ENCODE measurements at places on chromosomes 6 and 20. TPM values are rescaled to one million over a fixed set of nuclear protein-coding genes. Genes with fewer than 3 reads are reported as not detected.

DNA sequence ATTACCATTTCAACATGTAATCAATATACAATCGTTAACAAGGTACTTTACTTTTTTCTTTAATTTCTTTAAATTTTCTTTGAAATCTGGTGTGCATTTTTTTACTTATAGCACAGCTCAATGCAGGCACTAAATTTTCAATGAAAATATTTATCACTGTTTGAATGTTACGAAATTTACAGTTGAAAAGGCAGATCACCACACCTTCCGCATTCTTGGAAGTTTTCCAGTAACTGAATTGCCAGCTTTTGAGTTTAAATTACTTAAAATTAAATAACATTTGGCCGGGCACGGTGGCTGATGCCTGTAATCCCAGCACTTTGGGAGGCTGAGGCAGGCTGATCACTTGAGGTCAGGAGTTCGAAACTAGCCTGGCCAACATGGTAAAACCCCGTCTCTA, 309.9 kb downstream of the BMP7 start:
- DNase-seq, result no peak

DNA sequence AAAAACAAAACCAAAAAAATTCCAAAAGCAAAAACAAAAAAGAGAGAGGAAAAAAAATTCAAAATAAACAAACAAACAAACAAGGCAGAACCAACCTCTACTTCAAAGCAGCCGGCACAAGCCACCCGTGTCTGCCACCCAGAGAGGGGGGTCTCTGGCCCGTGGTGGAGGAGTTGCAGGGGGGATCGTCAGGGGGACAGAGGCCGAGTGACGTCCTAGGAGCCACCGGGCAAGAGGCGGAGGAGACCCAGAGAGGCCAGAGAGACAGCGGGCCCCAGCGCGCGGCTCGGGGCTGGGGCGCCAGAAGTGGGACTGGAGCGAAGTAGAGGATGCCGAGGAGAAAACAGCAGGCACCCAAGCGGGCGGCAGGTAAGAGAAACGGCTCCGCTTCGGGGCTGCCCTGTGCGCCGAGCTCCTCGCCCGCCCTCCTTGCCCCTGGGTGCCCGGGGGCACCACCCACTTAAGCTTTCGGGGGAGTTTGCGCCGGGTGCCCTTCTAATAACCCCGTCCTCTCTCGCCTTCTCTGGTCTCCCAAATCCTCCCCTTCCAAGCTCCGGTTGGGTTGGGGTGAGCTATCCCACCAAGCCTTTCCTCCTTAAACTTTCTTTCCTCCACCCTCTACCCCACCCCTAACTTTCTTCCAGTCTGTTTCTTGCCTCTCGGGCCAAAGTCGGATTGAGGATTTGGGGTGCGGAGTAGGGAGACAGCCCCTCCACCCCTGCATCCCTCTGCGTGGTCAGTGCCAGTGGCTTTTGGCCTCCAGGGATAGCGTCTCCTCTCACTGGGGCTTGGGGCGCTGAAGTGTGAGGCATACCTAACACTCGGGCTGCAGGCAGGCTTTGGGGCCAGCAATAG, 1.0 kb downstream of the TSHZ2 start:
- peak; percentile 6 for DNase-seq

DNA sequence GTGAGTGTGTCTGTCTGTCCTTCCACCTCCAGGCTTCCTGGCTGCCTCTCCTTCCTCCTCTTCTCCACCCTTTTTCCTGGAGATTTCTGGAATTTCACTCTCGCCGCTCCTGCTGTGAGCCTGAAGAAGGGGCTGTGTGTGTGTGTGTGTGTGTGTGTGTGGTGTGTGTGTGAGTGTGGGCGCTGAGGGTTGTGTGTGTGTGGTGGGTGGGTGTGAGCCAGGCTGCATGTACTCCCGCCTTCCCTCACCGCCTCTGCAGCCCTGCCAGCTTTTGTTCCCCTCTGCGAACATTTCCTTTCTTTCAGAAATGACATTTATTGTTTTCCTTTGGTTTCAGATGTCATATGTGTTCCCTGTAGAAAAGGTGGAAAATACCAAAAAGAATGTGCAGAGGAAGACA, 76.0 kb downstream of the SRC start:
- no peak for DNase-seq

DNA sequence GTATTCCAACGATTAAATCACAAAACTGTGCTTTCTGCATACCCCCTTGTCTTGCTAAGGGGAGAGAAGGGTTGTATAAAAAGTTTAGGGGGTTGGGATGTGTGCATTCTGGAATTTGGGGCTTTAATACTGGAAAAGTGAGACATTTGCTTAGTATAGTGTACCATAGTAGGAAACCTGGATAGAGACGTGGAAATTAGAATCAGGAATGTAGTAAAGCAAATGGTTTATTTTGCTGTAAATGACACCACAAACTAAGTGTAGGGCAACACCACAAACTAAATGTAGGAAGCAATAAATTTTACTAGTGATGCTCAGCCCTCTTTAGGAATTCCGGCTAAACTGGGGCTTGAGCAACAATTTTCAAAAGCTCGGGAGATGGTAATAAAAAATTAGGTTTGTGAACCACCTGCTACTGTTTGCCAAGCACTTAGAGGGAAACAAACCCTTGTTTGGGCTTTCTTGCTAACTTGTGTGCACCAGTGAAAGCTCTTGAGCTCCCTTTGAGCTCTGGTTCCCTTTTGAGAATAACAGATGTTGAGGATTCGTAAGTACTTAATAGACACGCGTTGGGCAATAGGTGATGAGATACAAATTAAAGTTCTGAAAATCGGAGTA, 13.8 kb downstream of the BRD2 start:
- DNase-seq, result no peak

GRCh38 chr20:37390503-37390890, 44.6 kb downstream of the SRC start:
- DNase-seq, result no peak

DNA sequence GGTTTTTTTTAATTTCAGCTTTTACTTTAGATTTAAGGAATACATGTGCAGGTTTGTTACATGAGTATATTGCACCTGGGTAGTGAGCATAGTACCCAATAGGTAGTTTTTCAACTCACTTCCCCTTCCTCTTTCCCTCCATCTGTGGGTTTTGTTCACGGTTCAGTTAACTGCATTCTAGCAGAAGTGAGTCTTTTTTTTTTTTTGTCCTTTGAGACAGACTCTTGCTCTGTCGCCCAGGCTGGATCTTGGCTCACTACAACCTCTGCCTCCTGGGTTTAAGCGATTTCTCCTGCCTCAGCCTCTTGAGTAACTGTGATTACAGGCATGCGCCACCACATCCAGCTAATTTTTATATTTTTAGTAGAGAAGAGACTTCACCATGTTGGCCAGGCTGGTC, 8.7 kb downstream of the UBR2 start:
- no peak for DNase-seq

- DNase-seq, result no peak
These were observed 148.2 kb upstream of the MLN start for GRCh38 chr6:33952016-33952415.

- DNase-seq, result no peak
These were observed 904.5 kb downstream of the GRIK2 start for GRCh38 chr6:102298051-102298450.

- no peak for DNase-seq
These were observed 26.5 kb downstream of the FYN start for GRCh38 chr6:111846492-111847409.

GRCh38 chr6:6577735-6578134, 10.8 kb upstream of the LY86 start:
- DNase-seq, result no peak

The FAM83C gene
- not detected for total RNA-seq

The TINAG gene
- 17.4 TPM for total RNA-seq

All from Calu3 (cell line).